CD8-positive, alpha-beta memory T cell (primary cell): ENCODE measurements at places on chromosomes 13 and 19.

GRCh38 chr13:97279913-97280312 is 57.8 kb downstream of the MBNL2 start:
- DNase-seq, result no peak

GRCh38 chr19:29255006-29255405 is 42.1 kb upstream of the UQCRFS1 start:
- no peak for DNase-seq

GRCh38 chr13:92658293-92658692 is 568.3 kb upstream of the GPC6 start:
- DNase-seq, result no peak

- DNase-seq, result no peak
Measured at GRCh38 chr13:105063676-105064075, 1471.8 kb downstream of the EFNB2 start.

DNA sequence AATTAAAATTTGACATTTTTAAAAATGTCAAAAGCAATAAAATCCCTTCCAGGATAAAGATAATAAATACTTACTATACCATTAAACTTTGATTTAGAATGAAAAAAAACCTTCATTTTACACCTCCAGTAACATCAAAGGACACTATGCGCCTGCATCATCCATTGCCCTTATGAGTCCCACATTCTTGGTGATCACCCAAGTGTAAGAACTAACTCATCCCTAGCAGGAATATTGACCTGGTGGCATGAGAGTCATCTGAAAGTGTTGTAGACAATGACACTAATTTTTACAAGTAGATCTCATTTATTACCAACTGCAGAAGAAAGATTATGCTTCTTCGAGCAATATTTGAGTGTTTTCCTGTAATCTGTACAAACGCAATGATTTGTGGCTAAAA is 1128.9 kb downstream of the EFNB2 start:
- no peak for DNase-seq

GRCh38 chr19:43956827-43957226 is 5.8 kb downstream of the ZNF221 start:
- no peak for DNase-seq

GRCh38 chr19:13986348-13986904 is 19.7 kb downstream of the RFX1 start:
- peak; percentile 98 for DNase-seq
